Stimulated activated CD4-positive, alpha-beta T cell treated with anti-CD3 and anti-CD28 coated beads, TNF-alpha, amount 100 ng/mL, for 1 hour (primary cell): ENCODE measurements at places on chromosomes 1 and 21.

DNA sequence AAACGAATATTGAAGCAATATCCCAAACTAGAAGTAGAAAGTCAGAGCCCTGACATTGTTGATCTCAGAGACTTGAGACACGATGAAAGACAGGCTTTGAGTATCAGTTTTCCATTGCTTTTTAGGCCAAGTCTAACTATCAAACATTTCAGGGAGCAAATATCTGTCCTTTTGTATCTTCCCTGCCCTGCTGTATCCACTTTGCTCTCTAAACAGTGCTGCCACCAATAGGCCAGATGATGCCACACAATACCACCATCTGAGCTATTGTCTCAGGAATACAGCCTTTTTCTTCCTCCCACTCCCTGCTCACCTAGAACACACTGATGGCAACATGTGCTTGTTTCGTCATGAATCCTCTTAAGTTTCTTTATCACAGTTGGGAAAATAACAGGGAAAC, 62.6 kb upstream of the SPAG17 start:
- no peak for DNase-seq

DNA sequence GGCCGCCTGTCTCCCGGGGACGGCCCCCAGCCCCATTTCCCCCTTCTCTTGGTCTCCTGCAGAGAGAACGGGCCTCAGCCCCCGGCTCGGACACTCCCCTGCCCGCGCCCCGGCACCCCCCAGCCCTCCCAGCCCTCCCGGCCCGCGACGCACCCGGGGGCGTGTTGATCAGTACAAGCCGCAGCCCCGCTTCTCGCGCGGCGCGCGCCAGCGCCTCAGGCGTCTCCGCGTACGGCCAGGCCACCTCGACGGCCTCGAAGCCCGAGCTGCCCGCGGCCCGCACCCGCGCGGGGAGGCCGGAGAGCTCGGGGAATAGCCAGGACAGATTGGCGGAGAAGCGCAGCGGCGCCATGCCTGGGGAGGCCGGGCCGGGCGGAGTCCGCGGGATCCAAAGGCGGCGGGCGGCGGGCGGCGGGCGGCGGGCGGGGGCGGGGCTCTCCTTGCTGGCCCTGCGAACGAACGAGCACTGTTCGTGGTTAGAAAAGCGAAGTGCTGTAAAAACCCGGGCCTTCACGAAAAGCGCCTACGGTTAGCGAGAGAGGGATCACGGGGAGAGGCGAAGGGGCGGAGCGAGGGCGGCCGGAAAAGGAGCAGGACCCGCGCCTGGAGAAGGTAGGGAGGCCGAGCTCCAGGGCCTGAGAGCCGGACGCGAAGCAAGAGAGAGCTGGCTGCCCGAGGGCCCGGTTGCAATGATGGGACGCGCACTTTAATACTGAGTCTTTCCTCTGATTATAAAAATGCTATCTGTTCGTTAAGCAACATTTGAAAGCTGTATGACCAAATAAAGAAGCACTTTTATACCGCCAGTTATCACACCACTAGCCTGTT, at the start of gene HYI:
HYI (minus strand) TSS at position 490 of the 828 bp plus-strand sequence; CDS start at position 352, 138 bp downstream.
- peak; percentile 41 for DNase-seq

- DNase-seq = no peak
These were observed 3.7 kb upstream of the FABP3 start for GRCh38 chr1:31376375-31377134.

GRCh38 chr21:44740742-44741141, 29.4 kb upstream of the TSPEAR start:
- DNase-seq = no peak

GRCh38 chr1:193451001-193451400, 264.6 kb upstream of the B3GALT2 start:
- DNase-seq = no peak

GRCh38 chr21:24014381-24014780, 1592.9 kb downstream of the MRPL39 start:
- no peak for DNase-seq

- no peak for DNase-seq
These were observed 6.9 kb downstream of the TFF3 start for GRCh38 chr21:42308161-42308913.

DNA sequence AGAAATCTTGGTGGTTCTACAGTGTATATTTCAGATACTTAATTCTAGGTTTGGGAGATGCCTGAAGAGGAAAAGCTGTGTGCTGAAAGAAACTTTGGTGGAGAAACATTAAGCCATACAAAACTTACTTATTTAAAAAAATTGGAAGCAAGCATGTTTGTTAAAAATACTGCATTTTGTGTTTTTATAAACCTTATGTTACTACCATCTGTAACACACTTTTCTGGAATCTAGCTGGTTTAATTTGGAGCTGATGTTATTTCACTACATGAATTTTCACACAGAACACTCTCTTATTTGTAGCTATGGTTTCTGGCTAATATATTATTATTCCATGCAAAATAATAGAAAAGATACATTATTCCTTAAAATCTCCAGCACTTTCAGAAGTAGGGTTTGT, 710.7 kb downstream of the ADGRL2 start:
- no peak for DNase-seq

- DNase-seq = no peak
These were observed 40.5 kb downstream of the DISC1 start for GRCh38 chr1:231666937-231667608.

DNA sequence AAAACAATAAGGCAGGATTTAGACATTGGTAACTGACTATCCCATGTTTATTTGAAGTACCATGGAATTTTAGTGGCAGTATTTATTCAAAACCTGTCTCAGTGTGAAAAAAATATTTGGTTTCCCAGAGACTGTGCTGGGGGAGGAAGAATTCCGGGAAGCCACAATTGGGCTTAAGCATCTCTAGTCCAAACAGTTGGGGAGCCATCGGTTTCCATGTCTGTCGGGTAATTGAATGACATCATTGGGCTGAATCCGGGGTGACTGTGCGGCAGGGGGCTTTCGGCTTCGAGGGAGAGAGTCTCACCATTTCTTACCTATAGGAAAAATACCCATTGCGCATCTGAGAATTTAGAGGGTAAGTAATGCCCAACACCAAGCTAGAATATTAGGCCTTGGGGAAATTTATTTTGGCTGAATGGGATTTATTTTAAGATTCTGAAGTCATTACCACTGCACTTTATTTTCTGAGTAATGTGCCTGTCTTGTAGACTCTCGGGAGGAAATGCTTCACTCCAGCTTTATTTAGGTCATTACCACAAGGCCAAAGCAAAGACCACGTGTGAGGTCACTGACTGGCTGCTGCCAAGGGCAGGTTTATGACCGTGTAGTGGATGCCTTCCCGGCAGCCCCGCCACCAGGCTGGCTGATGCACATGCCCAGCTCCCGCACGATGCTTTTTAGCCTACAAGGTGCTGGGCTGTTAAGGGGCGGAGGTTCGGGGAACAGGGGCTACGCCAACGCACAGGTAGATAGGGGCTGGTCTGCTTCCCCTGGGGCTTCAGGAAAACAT, 23.1 kb upstream of the UMODL1 start:
- no peak for DNase-seq

- DNase-seq = no peak
These were observed 5.9 kb downstream of the NRIP1 start for GRCh38 chr21:15058854-15059263.

DNA sequence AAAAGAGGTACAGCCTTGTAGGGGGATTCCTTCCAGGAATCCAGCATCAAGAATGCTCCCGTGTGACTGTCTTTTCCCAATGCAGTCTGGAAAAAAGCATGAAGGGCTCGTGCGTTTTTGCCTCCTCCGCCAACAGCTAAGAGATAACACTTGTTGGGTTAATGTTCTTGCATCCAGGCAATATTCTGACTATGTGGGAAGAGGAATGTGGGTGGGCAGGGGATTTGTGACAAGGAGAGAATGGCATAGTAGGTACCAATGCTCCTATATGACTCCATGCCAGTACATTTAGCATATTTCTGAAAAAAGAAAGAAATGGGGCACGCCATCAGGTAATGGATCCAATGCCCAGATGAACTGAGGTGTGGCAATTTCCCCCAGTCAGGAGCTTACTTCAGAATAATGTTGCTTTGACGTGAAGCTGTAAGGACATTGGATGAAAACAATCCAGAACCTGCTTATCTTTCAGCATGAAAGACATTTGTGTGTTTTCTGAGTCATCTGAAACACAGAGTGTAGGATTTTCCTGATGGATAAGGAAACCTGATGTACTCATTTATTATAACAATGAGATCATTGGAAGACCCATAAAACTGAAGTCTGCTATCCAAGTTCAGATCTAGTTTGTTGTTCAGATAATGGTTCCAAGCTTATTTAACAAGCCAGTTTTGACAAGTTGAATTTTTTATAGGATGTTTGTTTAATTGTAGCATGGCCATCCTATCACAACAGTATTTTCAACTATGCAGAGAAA, 105.5 kb downstream of the LYPLAL1 start:
- DNase-seq = no peak

DNA sequence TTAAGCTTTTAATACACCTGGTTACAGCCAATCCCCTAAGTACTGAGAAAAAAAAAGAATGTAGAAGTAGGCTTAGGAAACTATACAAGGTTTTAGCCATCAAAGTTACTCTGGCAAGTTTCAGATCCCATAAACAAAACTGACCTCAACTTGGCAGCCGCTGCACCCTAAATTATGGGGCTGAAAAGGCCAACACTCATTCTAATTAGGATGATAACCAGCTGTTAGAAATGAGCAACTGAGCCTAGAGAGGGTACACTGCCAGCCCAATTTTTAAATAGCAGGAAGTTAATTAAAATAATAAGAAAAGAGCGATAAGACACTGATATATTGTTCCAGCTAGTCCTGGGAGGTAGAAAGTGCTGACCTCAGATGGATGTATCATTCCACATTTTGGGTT, 105.7 kb upstream of the VAV3 start:
- DNase-seq = no peak

DNA sequence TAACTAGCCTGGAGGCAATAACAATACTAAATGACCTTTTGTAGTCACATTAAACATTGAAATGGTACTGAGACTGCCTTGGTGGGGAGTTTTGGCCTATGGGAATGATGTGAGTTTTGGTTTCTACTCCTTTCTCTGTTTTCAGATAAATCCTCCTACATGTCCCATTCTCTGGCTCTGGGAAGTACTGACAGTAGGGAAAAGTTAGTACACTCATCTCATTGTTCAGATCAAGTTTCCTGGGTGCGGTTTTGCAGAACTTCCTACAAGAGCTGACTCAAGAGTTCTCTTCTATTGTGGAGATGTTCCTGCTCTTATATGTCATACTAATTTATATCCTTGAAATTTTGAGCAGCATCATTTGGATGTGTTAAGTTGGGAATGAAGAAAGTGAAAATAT, 74.2 kb upstream of the MACF1 start:
- no peak for DNase-seq

- no peak for DNase-seq
These were observed 14.6 kb upstream of the TRNP1 start for GRCh38 chr1:26978901-26979300.

- DNase-seq = no peak
These were observed 193.7 kb upstream of the OLFM3 start for GRCh38 chr1:102190429-102190828.

GRCh38 chr1:229730573-229730972, 104.5 kb downstream of the URB2 start:
- no peak for DNase-seq

- DNase-seq = no peak
These were observed 104.6 kb downstream of the CACNA1E start for GRCh38 chr1:181587870-181588438.

DNA sequence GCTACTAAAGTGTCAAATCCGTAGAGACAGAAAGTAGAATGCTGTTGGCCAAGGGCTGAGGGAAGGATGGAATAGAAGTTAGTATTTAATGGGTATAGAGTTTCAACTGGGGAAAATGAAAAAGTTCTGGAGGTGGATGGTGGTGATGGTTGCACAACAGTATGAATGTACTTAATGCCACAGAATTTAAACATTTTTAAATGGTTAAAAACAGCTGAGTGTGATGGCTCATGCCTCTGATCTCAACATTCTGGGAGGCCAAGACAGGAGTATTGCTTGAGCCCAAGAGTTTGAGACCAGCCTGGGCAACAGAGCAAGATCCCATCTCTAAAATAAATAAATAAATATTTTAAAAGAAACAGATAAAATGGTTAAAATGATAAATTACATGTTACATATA, 44.5 kb downstream of the PIK3R3 start:
- DNase-seq = no peak

- DNase-seq = no peak
These were observed 9.5 kb upstream of the RNF186 start for GRCh38 chr1:19824541-19824940.

DNA sequence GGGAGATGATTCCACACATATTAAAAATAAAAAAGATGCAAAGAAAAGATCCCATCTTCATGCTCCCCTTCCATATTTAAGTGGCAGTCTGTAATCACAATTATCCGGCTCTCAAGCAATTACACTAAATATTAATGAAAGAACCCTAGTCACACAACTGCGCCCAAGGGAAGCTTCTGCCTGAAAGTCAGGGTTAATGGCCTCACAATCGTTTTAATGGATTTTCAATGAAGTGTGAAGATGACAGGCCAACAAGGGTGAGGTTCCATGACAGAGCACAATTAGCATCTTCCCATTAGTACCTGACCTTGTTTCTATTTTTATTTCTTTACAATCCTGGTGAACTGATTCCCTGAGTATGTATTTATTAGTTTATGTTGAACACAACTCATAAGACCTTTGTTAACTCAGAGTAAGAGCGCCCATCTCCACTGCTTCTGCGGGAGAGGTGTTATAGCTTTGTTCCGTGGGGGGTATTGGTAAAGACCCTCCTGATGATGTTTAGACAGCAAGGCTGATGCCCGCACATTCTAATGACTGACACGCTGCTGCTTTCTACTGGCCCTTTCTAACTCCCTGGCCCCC, 80.9 kb downstream of the IER5 start:
- no peak for DNase-seq

DNA sequence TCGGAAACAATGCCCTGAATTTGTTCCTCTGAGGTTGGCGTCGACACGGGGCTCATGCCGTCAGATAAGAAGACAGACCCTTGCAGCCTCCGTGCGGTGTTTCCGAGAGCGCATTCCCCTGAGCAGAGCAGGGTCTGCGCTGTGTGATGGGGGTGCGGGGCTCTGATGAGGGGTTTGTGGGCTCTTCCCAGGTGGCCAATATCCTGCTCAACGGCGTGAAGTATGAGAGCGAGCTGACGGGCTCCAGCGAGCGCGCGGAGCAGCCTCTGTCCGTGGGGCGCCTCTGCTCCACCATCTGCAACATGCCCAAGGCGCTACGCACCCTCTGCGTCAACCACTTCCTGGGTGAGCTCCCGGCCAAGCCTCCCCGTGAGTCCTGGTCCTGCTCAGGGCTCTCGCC, 17.3 kb downstream of the SLC45A1 start:
- no peak for DNase-seq

- no peak for DNase-seq
These were observed 5.5 kb upstream of the ACTRT2 start for GRCh38 chr1:3015744-3016143.
